H9 (cell line): ENCODE measurements at places on chromosomes 2 and 18.

- H3K27ac ChIP-seq: no peak overlapping the region
- H3K4me1 ChIP-seq: no peaks in the 10 kb centered on the region
- H3K36me3 ChIP-seq: no peaks in the 10 kb centered on the region
- no peak overlapping the region for H3K4me3 ChIP-seq
- no peaks in the 10 kb centered on the region for H3K27me3 ChIP-seq
- DNase-seq: peak; percentile 20
Measured at GRCh38 chr2:3669656-3670055, 11.7 kb downstream of the ALLC start.

GRCh38 chr2:51795248-51795888 lies 763.4 kb upstream of the NRXN1 start:
- H3K4me3 ChIP-seq: no peak overlapping the region
- no peaks in the 10 kb centered on the region; the same call in 1 of the 2 replicates for H3K4me1 ChIP-seq
- no peaks in the 10 kb centered on the region for H3K27me3 ChIP-seq

DNA sequence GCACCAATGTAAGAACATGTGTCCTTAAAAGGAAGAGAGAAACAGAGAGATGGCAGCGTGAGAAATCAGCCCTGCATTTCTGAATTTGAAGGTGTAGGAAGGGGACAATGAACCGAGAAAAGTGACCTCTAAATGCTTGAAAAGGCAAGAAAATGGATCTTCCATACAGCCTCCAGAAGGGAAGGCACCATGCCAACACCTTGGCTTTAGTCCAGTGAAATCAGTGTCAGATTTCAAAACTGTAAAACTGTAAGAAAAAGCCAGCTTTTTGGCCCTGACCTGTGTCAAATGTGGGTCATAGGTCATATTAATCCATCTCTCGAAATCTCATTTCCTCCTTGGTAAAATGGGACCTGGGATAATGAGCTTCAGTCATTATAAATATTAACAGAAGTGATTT lies 762.3 kb downstream of the DCDC2C start:
- H3K4me1 ChIP-seq: no peaks in the 10 kb centered on the region
- H3K36me3 ChIP-seq: no peaks in the 10 kb centered on the region
- H3K27ac ChIP-seq: no peak overlapping the region
- DNase-seq: no peak

- peaks cover 5% of the 10 kb centered on the region; the same call in 2 of the 3 replicates for H3K36me3 ChIP-seq
- H3K27me3 ChIP-seq: no peaks in the 10 kb centered on the region
- no peak overlapping the region for H3K4me3 ChIP-seq
- no peak for DNase-seq
- peaks cover 2% of the 10 kb centered on the region; the same call in 1 of the 2 replicates for H3K4me1 ChIP-seq
Measured at GRCh38 chr18:79684787-79685186, 5.2 kb downstream of the CTDP1 start.

GRCh38 chr2:70005752-70006446 lies 44.5 kb upstream of the ASPRV1 start:
- H3K27me3 ChIP-seq: no peaks in the 10 kb centered on the region
- no peak overlapping the region for H3K4me3 ChIP-seq
- peak; percentile 45 for DNase-seq
- peaks cover 6% of the 10 kb centered on the region; the same call in 1 of the 2 replicates for H3K4me1 ChIP-seq
- H3K27ac ChIP-seq: no peak overlapping the region

- H3K36me3 ChIP-seq: no peaks in the 10 kb centered on the region
- no peak overlapping the region for H3K4me3 ChIP-seq
- no peak overlapping the region for H3K27ac ChIP-seq
- no peak for DNase-seq
- no peaks in the 10 kb centered on the region for H3K27me3 ChIP-seq
Measured at GRCh38 chr2:240836781-240837467, 16.9 kb upstream of the KIF1A start.

DNA sequence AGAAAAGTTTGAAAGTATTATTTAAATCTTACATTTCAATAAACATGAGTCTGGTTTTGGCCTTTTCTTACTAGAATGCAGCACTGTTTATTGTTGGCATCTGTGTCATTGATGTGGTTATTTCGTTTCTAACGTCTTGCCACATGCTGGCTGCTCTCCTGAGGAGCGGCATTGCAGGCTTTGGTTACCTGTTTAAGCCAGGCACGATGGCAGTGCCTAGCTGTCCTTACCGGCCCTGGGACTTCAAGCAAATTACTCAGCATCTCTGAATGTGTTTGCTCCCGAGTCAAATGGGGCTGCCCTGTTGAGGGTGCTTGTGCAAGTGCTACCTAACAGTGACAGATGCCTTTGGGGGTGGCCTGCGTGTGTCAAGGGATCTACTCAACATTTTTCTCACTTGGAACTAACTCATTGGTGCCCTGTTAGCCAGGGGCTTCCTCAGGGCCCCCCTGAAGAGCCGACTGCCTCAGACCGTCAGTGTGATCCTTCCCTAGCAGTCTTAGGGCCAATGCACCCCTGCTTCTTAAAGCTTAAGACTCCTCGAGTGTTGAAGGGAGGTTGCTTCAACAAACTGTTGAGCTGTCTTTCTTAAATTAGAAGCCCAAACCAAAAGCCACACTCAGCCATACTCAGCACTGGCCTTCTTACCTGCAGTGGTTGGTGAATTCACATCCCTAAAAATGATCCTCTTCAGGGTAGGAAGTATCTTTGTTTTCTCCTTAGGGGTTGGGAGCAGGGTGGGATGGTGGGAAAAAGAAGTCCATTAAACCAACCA lies 151.5 kb downstream of the NCK2 start:
- peaks cover 43% of the 10 kb centered on the region for H3K36me3 ChIP-seq
- no peak overlapping the region for H3K27ac ChIP-seq
- H3K4me1 ChIP-seq: no peaks in the 10 kb centered on the region
- no peak for DNase-seq

- DNase-seq: no peak
- H3K27ac ChIP-seq: no peak overlapping the region
- H3K36me3 ChIP-seq: no peaks in the 10 kb centered on the region
- no peak overlapping the region for H3K4me3 ChIP-seq
Measured at GRCh38 chr2:64145714-64146113, 1.5 kb upstream of the PELI1 start.

GRCh38 chr2:140929849-140930248 lies 1201.0 kb downstream of the LRP1B start:
- H3K36me3 ChIP-seq: no peaks in the 10 kb centered on the region
- no peak for DNase-seq
- no peaks in the 10 kb centered on the region for H3K27me3 ChIP-seq
- H3K4me1 ChIP-seq: no peaks in the 10 kb centered on the region
- no peak overlapping the region for H3K27ac ChIP-seq
- H3K4me3 ChIP-seq: no peak overlapping the region

- DNase-seq: no peak
- no peaks in the 10 kb centered on the region for H3K27me3 ChIP-seq
- H3K36me3 ChIP-seq: no peaks in the 10 kb centered on the region
- H3K4me1 ChIP-seq: peaks cover 6% of the 10 kb centered on the region; the same call in 1 of the 2 replicates
- H3K27ac ChIP-seq: no peak overlapping the region
Measured at GRCh38 chr2:240208631-240209211, 68.3 kb upstream of the OTOS start.

- H3K36me3 ChIP-seq: 0 out of 2 replicates have a peak, but pooled peaks cover 3% of the 10 kb centered on the region
- DNase-seq: no peak
- peaks cover 7% of the 10 kb centered on the region for H3K4me1 ChIP-seq
- H3K27me3 ChIP-seq: no peaks in the 10 kb centered on the region
- H3K27ac ChIP-seq: no peak overlapping the region
Measured at GRCh38 chr2:168641636-168642035, 160.8 kb upstream of the NOSTRIN start.

DNA sequence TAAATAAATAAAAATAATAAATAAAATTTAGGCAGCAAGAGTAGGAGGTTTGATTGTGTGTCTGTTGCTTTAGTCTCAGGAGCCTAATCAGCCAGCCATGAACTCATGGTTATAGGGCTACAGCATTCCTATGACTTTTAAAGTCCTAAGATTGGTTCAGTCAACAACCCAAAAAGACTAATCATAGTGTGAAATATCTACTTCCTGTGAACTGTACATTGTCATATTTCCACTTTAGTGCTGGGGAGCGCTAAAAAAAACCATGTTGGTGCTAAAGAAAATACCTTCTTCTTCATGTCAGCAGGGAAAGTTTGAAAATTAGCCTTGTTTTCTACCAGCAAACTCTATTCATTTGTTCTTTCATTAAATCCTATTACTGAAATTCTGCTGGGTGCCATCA lies 521.6 kb downstream of the RNF144A start:
- DNase-seq: no peak
- no peak overlapping the region for H3K4me3 ChIP-seq
- no peak overlapping the region for H3K27ac ChIP-seq
- H3K4me1 ChIP-seq: no peaks in the 10 kb centered on the region
- H3K36me3 ChIP-seq: peaks cover 19% of the 10 kb centered on the region
- H3K27me3 ChIP-seq: no peaks in the 10 kb centered on the region

- no peaks in the 10 kb centered on the region for H3K27me3 ChIP-seq
- DNase-seq: peak; percentile 44
- peaks cover 5% of the 10 kb centered on the region for H3K4me1 ChIP-seq
Measured at GRCh38 chr2:99481941-99482340, 7.9 kb downstream of the REV1 start.

DNA sequence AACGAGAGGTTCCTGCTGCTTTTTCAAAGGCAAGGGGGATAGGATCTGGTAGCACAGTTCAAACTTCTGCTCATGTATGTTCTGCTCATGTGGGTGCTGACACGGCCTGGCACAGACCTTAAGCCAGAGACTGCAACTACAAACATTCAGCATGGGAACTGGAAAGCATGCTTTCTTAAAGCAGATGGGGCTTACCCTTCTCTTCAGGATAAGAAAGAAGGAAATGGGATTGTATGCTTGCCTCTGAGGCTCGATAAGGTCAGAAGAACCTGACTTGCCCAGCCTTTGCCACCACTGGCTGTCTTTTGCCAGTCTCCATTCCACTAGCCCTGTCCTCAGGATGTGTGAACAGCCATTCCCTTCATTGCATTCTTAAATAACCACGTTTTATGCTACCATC lies 10.7 kb downstream of the DOCK10 start:
- no peaks in the 10 kb centered on the region for H3K36me3 ChIP-seq
- DNase-seq: no peak
- no peak overlapping the region for H3K4me3 ChIP-seq
- no peaks in the 10 kb centered on the region for H3K4me1 ChIP-seq
- no peaks in the 10 kb centered on the region for H3K27me3 ChIP-seq
- no peak overlapping the region for H3K27ac ChIP-seq

- H3K4me3 ChIP-seq: no peak overlapping the region
- no peaks in the 10 kb centered on the region; the same call in 1 of the 2 replicates for H3K4me1 ChIP-seq
- no peak overlapping the region for H3K27ac ChIP-seq
- no peaks in the 10 kb centered on the region for H3K27me3 ChIP-seq
- DNase-seq: no peak
- H3K36me3 ChIP-seq: no peaks in the 10 kb centered on the region
Measured at GRCh38 chr2:95272781-95273180, 1.5 kb upstream of the PROM2 start.

DNA sequence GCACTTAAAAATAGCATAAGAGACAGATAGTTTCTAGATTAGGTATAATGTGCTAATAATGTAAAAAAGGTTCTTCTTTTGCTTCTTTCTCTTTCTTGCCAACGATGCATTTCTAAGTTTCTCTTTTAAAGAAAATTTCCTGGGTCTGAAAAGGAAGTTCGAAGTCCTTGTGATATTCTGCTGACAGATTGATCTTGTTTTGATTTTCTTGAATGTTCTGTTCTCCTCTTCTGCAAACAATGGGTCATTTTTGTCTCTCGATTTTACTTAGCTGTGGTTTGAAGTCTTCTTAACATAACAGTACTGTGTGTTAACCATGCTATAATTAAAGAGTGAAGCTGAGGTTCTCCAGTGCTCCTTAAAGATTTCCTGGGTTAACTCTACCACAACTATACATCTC lies 61.1 kb upstream of the ACYP2 start:
- no peaks in the 10 kb centered on the region for H3K27me3 ChIP-seq
- no peak overlapping the region for H3K4me3 ChIP-seq
- no peak for DNase-seq
- no peaks in the 10 kb centered on the region for H3K4me1 ChIP-seq
- H3K36me3 ChIP-seq: peaks cover 17% of the 10 kb centered on the region
- H3K27ac ChIP-seq: no peak overlapping the region

GRCh38 chr2:8103085-8103708 lies 578.7 kb upstream of the ID2 start:
- no peaks in the 10 kb centered on the region for H3K4me1 ChIP-seq
- no peak for DNase-seq
- no peaks in the 10 kb centered on the region for H3K27me3 ChIP-seq
- H3K27ac ChIP-seq: no peak overlapping the region
- no peak overlapping the region for H3K4me3 ChIP-seq

- no peak overlapping the region for H3K4me3 ChIP-seq
- peaks cover 3% of the 10 kb centered on the region; the same call in 1 of the 2 replicates for H3K4me1 ChIP-seq
- no peaks in the 10 kb centered on the region for H3K36me3 ChIP-seq
- H3K27ac ChIP-seq: no peak overlapping the region
- DNase-seq: no peak
Measured at GRCh38 chr2:68414452-68414851, 49.4 kb downstream of the PLEK start.

GRCh38 chr2:236512902-236513435 lies 56.7 kb upstream of the ACKR3 start:
- H3K36me3 ChIP-seq: no peaks in the 10 kb centered on the region
- H3K4me3 ChIP-seq: no peak overlapping the region
- DNase-seq: peak; percentile 84
- H3K27me3 ChIP-seq: no peaks in the 10 kb centered on the region
- no peak overlapping the region for H3K27ac ChIP-seq

GRCh38 chr2:190069936-190070696 lies 7.6 kb upstream of the MSTN start:
- no peak overlapping the region for H3K27ac ChIP-seq
- H3K36me3 ChIP-seq: no peaks in the 10 kb centered on the region
- no peak for DNase-seq
- no peaks in the 10 kb centered on the region for H3K27me3 ChIP-seq
- H3K4me1 ChIP-seq: no peaks in the 10 kb centered on the region

DNA sequence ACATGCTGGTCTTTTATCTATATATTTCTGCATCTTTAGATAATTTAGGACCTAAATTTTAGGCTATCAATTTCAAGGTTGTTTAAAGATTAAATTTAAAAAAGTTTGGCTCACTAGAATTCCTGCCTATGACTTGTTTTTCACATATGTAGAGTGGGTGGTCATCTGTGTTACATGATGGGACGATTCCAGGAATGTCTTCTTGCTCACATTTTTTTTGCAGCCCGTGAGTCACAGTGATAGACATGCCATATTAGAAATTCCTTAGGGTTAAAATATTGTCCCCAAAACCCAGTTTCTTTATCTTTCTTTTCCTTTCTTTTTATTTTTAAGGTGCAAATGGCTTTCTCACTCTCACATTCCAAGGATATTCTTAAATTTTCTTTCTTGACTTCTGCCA lies 652.0 kb downstream of the PLCL1 start:
- DNase-seq: no peak
- H3K36me3 ChIP-seq: no peaks in the 10 kb centered on the region
- H3K4me1 ChIP-seq: no peaks in the 10 kb centered on the region
- H3K27ac ChIP-seq: no peak overlapping the region
- H3K27me3 ChIP-seq: no peaks in the 10 kb centered on the region
- H3K4me3 ChIP-seq: no peak overlapping the region

- H3K4me3 ChIP-seq: no peak overlapping the region
- H3K4me1 ChIP-seq: no peaks in the 10 kb centered on the region
- no peaks in the 10 kb centered on the region for H3K27me3 ChIP-seq
Measured at GRCh38 chr2:197322724-197323720, 12.4 kb upstream of the ANKRD44 start.
